CD14-positive monocyte (primary cell): ENCODE measurements at places on chromosomes 4 and X. TPM values are rescaled to one million over a fixed set of nuclear protein-coding genes. Genes with fewer than 3 reads are reported as not detected.

DNA sequence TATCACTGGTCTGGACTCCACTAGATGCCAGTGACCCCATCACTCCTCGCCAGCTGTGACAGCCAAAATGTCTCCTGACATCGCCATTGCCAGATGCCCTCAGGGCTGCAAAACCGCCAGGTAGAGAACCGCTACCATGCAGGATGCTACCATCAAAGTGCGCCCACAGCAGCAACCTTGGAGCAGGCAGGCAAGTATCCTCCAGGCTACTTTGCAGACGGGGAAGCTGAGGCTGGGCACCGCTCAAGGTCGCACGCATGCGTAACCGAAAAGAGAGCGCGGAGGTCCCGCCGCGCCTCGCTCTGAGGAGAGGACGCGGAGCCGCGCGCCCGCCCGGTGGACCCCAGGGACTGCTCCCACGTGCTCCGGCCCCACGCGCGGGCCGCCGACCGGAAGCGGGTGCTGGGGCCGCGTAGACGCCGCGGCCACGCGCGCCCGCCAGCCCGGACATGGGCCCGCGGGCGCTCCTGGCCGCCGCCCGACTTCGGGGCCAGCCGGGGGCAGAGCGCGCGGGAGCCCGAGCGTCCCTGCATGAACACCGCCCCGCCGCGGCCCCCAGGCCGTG lies at the start of gene STS:
TSS of gene STS (plus strand) at position 300 of the 565 bp plus-strand sequence. CDS start 105,488 bp downstream, outside the sequence.
- peaks cover 37% of the 10 kb centered on the region for H3K4me1 ChIP-seq
- H3K27ac ChIP-seq: peak within 1 kb of the TSS; percentile 87
- DNase-seq: peak; percentile 29
- no peaks in the 10 kb centered on the region for H3K27me3 ChIP-seq
- no peaks in the 10 kb centered on the region for H3K36me3 ChIP-seq

XAGE2 gene
- not detected for polyA plus RNA-seq

DNA sequence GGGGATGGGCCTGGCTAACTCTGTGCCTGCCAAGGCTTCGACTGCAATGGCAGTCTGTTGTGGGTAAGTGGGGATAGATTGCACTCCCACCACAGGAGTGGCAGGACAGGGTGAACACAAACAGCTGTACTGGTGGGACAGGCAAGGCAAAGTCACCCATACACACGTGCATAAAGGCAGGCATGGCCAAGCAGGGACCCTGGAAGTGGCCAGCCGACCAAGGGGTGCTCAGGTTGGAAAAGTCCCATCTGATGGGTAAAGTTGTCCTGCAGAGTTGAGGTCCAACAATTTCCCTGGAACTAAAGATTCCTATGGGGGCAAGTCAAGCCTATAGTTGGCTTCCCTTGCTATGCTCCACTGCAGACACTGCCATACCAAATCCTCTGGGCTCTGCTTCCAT lies 1961.9 kb upstream of the ADGRL3 start:
- H3K36me3 ChIP-seq: no peaks in the 10 kb centered on the region
- no peak for DNase-seq
- H3K4me3 ChIP-seq: no peak overlapping the region
- H3K27me3 ChIP-seq: no peaks in the 10 kb centered on the region

DNA sequence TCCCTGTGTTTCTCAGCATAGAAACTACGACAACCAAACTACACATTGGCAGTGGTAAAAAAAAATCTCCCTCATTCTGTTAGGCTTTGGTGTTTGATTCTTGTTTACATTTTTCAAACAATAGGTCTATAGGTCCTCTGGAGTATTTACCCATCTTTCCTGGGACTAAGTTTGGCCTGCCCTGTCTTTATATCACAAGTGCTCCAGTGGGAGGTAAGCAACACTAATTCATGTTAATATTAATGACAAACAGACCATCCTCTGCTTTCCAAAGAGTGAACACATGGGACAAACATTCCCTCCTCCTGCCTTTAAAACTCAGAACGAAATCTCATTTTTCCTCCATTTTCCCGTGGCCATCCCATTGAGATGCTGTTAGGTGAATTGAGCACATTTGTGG lies 514.1 kb upstream of the INTU start:
- no peaks in the 10 kb centered on the region for H3K27me3 ChIP-seq
- H3K4me3 ChIP-seq: no peak overlapping the region
- H3K27ac ChIP-seq: no peak overlapping the region

GRCh38 chr4:176309046-176309445 lies 10.7 kb upstream of the SPCS3 start:
- H3K4me3 ChIP-seq: no peak overlapping the region
- no peaks in the 10 kb centered on the region for H3K36me3 ChIP-seq
- no peaks in the 10 kb centered on the region for H3K4me1 ChIP-seq
- peaks cover 3% of the 10 kb centered on the region for H3K27me3 ChIP-seq
- no peak overlapping the region for H3K27ac ChIP-seq
- no peak for DNase-seq

DNA sequence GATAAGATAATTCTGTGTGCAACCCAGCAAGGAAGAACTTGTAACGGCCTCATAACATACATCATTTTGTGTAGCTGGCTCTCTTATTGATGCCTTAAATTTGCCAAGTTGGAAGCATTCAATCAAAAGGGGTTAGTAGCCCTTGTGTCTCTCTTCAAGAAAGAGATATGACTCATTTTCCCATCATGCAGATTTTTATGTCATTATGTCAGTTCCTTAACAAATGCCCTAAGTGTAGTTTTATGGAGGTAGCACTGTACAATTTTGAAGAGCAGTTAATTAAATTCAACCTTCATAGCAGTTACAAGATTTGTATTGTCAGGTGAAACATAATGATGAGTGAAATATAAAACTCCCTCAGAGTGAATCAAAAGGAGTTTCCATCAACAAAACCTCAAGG lies 215.6 kb downstream of the GRIA3 start:
- DNase-seq: no peak
- no peak overlapping the region for H3K27ac ChIP-seq
- H3K4me3 ChIP-seq: no peak overlapping the region
- no peaks in the 10 kb centered on the region for H3K4me1 ChIP-seq

- H3K36me3 ChIP-seq: peaks cover 67% of the 10 kb centered on the region
- no peaks in the 10 kb centered on the region for H3K27me3 ChIP-seq
- H3K27ac ChIP-seq: no peak overlapping the region
- DNase-seq: no peak
- no peaks in the 10 kb centered on the region for H3K4me1 ChIP-seq
These were observed 99.8 kb downstream of the MTMR1 start for GRCh38 chrX:150792949-150793527.

DNA sequence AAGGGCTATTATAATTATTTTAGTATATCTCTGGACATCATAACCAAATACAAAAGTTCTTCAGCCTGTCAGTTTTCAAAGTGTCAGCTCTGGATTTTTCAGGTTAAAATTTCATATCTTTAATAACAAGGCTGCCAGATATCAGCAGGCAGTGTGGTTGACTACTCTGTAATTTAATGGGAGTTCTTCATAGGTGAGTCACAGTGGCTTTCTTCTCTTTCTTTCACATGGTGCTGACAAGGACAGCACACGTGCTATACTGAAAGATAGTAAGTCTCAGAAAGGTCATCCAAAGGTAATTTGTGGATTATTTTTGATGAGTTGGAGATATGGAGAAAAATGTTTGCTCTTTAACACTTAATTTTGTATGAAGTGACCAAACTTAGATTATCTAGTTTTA lies 43.2 kb downstream of the GALNT7 start:
- no peak overlapping the region for H3K4me3 ChIP-seq
- peaks cover 8% of the 10 kb centered on the region for H3K36me3 ChIP-seq
- no peak overlapping the region for H3K27ac ChIP-seq
- H3K27me3 ChIP-seq: no peaks in the 10 kb centered on the region
- no peaks in the 10 kb centered on the region for H3K4me1 ChIP-seq

GRCh38 chr4:67051000-67051789 lies 494.1 kb downstream of the CENPC start:
- no peak for DNase-seq
- H3K4me3 ChIP-seq: no peak overlapping the region
- H3K27ac ChIP-seq: no peak overlapping the region
- no peaks in the 10 kb centered on the region for H3K36me3 ChIP-seq
- no peaks in the 10 kb centered on the region for H3K4me1 ChIP-seq

DNA sequence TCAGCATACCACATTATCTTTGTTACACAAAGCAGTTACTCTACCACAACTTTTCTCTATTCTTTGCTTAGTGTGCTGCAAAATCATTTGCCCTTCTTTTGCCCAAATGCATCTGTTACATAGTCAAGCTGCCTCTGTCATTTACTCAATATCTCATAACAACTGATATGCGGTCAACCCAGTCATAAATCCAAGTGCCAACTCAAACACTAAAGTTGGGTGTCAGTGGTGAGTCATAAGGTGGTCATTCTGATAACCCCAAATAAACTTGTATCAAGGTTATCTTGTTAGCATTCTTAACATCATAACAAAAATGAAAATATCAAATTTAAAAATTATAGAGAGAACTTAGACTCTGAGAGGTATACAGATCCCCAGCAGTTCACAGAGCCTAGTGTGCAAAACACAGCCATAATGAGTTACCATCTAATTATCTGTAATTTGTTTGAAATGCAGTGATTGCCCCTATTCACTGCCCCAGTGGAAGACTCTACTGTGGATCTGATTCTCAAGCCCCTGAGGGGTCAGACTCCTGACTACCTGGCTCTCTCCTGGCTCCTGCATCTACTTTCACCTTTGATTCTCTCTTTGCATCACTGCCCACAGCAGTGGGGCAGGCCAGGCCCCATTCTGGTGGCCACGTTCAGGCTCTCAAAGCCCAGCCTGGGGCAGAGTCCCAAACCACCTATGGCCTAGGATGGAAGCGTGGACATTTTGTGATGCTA lies 29.2 kb downstream of the TBC1D9 start:
- H3K4me1 ChIP-seq: peaks cover 46% of the 10 kb centered on the region
- H3K36me3 ChIP-seq: no peaks in the 10 kb centered on the region
- no peak for DNase-seq

SLC10A4 gene
- polyA plus RNA-seq: not detected

ADH1C gene
- not detected for polyA plus RNA-seq

GRCh38 chr4:88008122-88008742 lies 797 bp downstream of the PKD2 start:
- H3K4me3 ChIP-seq: peak overlapping the region; percentile 51
- H3K4me1 ChIP-seq: peaks cover 40% of the 10 kb centered on the region
- H3K27ac ChIP-seq: peak overlapping the region; percentile 30
- H3K27me3 ChIP-seq: peaks cover 8% of the 10 kb centered on the region
- no peaks in the 10 kb centered on the region for H3K36me3 ChIP-seq

DNA sequence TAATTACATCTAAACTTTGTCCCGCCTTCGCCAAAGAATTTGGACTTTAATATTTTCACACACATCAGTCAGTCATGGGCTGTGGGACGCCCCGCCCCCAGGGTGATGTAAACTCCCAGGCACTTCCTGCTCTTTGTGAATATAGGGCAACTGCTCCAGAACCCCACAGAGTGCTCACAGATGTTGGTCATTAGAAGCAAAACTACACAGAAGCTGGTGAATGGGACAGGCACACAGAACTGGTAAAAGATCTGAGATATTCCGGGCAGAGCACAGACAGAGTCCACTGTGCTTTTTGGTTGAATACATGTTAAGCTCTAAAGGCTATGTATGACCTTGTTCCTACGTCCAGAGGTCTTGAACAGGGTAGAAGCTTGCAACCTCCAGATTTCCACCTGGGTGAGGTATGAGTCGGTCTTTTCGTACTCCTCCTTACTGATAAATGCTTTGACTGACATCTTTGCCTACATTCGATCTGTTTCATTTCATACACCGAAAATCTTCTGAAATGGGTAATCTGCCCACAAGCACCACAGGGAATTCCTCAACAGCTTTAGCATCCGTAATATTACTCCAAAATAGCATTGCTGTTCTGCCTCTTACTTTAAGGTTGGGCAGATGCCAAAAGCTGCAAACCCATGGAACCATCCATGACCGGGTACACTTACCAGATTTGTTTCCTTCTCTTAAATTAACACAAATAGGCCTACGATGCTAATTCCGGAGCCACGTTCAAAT lies 144.6 kb downstream of the AMELX start:
- H3K27me3 ChIP-seq: no peaks in the 10 kb centered on the region
- no peak overlapping the region for H3K4me3 ChIP-seq
- DNase-seq: no peak
- H3K27ac ChIP-seq: no peak overlapping the region

- H3K36me3 ChIP-seq: no peaks in the 10 kb centered on the region
- no peaks in the 10 kb centered on the region for H3K4me1 ChIP-seq
- no peak overlapping the region for H3K27ac ChIP-seq
- no peak overlapping the region for H3K4me3 ChIP-seq
These were observed 422.3 kb downstream of the STPG2 start for GRCh38 chr4:97720869-97721432.

- no peak overlapping the region for H3K4me3 ChIP-seq
- H3K36me3 ChIP-seq: no peaks in the 10 kb centered on the region
- peaks cover 12% of the 10 kb centered on the region for H3K4me1 ChIP-seq
- no peak overlapping the region for H3K27ac ChIP-seq
- peaks cover 96% of the 10 kb centered on the region for H3K27me3 ChIP-seq
These were observed 4.7 kb upstream of the NKX6-1 start for GRCh38 chr4:84503495-84504437.

FGF13 gene
- not detected for polyA plus RNA-seq

SLC6A8 gene
- 1.4 and 5.6 TPM in 2 replicates for polyA plus RNA-seq

- no peak overlapping the region for H3K27ac ChIP-seq
- H3K4me3 ChIP-seq: no peak overlapping the region
- no peak for DNase-seq
- no peaks in the 10 kb centered on the region for H3K27me3 ChIP-seq
- H3K36me3 ChIP-seq: no peaks in the 10 kb centered on the region
These were observed 270.1 kb downstream of the QDPR start for GRCh38 chr4:17241835-17242234.

RHOXF2 gene
- not detected for polyA plus RNA-seq

DNA sequence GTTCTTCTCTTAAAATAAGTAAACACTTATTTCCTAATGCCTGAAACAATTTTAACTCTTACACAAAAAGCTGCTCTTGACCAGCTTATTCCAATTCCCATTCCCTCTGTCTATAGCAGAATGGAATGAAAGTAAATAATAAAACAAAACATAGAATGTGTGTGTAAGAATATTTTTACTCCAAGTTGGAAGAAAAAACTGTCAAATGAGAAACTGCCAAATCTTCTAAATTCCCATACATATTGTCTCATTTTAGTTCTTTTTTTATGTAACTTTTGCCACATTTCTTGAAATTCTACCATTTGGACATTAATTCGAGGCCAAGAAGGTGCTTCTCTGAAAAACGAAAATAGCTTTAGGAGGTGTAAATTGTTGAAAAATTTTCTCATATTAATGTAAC lies 477.1 kb downstream of the FAT4 start:
- H3K36me3 ChIP-seq: no peaks in the 10 kb centered on the region
- H3K4me3 ChIP-seq: no peak overlapping the region
- H3K27me3 ChIP-seq: no peaks in the 10 kb centered on the region
- no peak overlapping the region for H3K27ac ChIP-seq
- H3K4me1 ChIP-seq: no peaks in the 10 kb centered on the region
- DNase-seq: no peak

GRCh38 chr4:22345055-22345454 lies 170.8 kb downstream of the ADGRA3 start:
- no peak overlapping the region for H3K4me3 ChIP-seq
- no peaks in the 10 kb centered on the region for H3K27me3 ChIP-seq
- H3K4me1 ChIP-seq: no peaks in the 10 kb centered on the region
- no peak for DNase-seq
- no peaks in the 10 kb centered on the region for H3K36me3 ChIP-seq

GRCh38 chr4:181504924-181505323 lies 738.3 kb upstream of the TENM3 start:
- no peaks in the 10 kb centered on the region for H3K27me3 ChIP-seq
- H3K27ac ChIP-seq: no peak overlapping the region
- H3K4me1 ChIP-seq: no peaks in the 10 kb centered on the region
- no peak overlapping the region for H3K4me3 ChIP-seq
- H3K36me3 ChIP-seq: no peaks in the 10 kb centered on the region

- no peaks in the 10 kb centered on the region for H3K4me1 ChIP-seq
- H3K36me3 ChIP-seq: no peaks in the 10 kb centered on the region
- no peak for DNase-seq
- no peak overlapping the region for H3K4me3 ChIP-seq
- H3K27me3 ChIP-seq: no peaks in the 10 kb centered on the region
- no peak overlapping the region for H3K27ac ChIP-seq
These were observed 37.2 kb upstream of the ANK2 start for GRCh38 chr4:113012122-113012725.
